NCI-H226 (cell line): ENCODE measurements at places on chromosomes 5 and 9.

GRCh38 chr9:116706310-116707290 lies 19.5 kb downstream of the TRIM32 start:
- no peak for DNase-seq

GRCh38 chr9:96420468-96421219 lies 2.5 kb upstream of the ZNF367 start:
- DNase-seq = peak; percentile 99

DNA sequence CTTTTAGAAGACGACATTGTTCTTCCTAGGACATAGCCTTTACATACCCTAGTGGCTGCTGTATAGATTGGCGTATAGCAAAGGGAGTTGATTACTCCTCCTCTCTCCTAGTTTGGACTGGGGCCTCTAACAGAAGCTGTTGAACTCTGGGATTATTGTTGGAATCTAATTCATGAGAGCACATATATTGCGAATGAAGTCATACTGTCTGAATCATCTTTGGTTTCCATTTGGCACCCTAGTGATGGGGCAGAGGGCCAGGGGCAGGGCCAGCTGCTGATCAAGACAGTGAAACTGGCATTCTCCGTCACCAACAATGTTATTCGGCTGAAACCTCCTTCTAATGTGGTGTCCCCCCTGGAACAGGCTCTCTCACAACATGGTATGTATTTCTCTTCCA lies 40.3 kb downstream of the NUP188 start:
- peak; percentile 50 for DNase-seq

GRCh38 chr5:9198394-9198793 lies 347.5 kb downstream of the SEMA5A start:
- no peak for DNase-seq

GRCh38 chr5:179275941-179276837 lies 69.1 kb downstream of the ADAMTS2 start:
- DNase-seq = peak; percentile 99

- no peak for DNase-seq
These were observed 166.1 kb downstream of the CACNA1B start for GRCh38 chr9:138043411-138044345.

DNA sequence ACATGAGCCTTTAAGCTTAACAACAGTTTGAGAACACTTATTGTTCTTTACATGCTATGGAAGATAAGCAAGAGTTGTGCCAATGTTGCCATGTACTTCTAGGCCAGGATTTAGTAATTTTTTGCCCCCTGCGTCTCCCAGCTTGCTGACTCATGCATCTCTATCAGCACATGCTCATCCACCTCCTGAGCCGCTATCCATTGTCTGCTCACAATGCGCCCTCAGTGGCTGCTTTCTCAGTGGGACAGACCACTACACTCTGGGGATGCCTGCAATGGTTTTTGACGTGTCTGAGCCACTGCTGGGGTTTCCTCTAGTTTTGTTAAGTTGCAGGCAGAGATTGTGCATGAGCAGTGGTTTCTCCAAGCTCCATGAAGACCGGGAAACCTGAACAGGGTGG lies 50.9 kb upstream of the PHF2 start:
- DNase-seq = no peak

DNA sequence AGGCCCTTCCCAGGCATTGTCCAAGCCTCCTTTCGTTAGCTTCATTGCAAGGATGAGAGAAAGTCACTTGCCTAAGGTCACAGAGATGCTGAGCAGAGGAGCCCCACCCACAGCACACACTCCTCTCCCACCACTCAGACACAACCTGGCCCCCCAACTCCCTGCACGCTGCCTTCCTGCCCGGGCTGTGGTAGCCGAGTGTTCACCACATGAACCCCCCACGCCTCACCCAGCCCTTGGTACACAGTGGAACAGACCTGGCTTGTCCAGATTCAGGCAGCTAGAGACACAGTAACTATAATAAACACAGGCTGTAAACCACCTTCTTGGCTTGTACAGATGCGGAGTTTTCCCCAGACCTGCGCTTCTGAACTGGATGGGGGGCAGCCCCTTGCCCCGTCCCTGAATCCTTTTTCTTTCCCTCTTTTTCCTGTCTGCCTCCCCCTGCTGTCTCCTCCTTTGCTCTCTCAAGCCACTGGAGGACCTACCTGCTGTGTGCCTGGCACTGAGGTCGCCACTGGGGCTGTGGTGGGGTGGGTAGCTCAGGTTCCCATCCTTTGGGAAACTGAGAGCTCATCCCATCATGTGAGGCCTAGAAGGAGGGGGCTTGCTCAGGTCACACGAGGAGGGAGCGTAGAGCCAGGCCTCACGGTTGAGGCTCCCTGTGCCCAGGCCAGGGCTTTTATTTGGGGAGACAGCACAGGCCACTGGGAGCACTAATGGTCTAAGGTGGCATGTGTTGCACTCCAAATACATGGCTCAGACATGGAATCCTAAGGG lies 55.7 kb upstream of the SYNPO start:
- DNase-seq = no peak

DNA sequence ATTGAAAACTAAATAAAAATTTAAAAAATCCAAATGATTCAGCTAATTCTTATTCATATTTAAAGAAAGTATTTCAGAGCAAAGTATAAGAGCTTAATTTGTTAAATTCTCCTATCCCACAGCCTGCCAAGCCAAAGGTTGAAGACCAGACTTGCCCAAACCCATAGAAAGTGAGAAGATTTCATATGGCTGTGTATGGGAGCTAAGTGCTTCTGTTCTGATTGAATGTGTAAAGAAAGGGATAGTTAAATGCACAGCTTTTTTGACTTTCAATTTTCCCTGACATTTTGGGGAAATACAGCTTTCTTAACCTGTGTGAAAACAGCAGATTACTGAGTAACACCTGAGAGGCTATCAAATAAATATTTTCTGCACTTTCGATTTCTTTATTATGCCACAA lies 125.0 kb upstream of the MTAP start:
- no peak for DNase-seq

GRCh38 chr9:72592502-72593403 lies 71.3 kb downstream of the TMC1 start:
- peak; percentile 41 for DNase-seq

- DNase-seq = no peak
These were observed 80.5 kb upstream of the GLIS3 start for GRCh38 chr9:4380406-4380805.

DNA sequence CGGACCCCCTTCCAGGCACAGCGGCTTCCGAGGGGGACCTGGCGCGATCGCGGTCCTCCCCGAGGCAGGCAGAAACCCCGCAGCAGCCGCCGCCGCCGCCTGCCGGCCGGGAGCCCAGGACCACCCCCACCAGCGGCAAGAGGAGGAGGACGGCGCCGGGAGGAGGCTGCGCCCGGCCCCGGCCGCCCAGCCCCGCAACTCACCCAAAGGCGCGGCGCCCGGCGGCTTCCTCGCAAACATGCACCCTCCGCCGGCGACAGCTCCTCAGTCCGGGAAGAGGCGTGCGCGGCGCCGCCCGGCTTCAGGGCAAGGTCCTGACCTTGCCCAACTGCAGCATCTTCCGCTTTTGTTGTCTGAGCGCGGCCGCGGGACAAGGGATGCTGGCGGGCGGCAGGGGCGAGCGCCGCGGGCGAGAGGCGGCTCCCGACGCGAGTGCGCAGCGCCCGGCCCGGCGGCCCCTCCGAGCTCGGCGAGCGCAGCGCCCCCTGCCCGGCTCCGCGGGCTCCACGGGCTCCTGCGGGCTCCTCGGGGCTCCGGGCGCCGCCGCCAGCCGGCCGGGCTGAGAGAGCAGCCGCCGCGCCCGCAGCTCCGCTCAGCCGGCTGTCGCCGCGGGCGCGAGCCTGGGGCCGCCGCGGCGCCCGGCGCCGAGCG lies 507 bp downstream of the CTNND2 start:
- no peak for DNase-seq

DNA sequence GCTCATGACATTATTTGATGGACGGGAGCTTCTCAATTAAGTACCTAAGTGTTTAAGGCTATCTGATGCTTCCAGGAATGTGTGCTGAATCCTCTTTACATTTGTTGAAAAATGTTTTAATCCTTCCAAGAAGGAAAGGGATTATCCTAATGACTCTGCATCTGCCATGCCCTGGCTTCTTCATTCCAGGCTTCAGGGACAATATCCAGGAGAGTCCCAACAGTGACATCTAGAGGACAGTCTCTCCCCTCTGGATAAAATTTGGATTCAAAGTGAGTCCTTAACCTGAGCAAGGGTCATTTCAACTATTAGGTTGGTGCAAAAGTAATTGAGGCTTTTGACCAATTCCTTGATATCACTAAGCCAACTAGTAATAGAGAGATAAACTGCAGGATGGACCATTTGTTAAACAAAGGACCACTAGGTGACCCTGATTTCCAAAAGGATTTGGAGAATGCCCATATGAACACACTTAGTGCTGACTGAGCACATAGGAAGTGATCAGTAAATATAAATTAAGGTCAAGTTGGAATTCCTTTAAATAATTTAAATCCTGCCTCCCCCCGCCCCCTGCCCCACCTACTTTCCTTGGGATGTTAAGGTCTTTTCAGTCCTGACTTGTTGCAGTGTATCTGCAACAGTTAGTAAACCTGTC lies 19.1 kb downstream of the TNFSF8 start:
- no peak for DNase-seq

DNA sequence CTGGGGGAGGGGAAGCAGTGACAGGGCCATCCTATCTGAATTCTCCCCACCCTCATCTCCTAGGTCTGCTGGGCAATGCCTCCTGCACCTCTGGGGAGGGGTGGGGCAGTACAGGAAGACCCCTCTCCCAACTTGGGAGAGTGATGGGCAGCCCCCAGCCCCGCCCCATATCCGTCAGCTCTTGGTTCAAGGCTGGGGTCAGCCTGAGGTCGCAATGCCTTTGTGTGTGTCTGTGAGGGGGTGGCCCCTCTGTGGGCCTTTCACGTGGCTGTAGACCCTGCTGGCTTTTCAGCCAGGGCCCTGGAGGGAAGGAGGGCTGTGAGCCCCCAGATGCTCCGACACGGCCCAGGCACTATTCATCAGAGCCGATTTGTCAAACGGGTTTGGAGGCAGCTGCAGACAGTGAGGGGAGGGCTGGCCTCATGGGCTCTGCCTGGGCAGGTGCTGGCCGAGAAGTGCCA lies 49.5 kb upstream of the RNU6ATAC start:
- DNase-seq = no peak

DNA sequence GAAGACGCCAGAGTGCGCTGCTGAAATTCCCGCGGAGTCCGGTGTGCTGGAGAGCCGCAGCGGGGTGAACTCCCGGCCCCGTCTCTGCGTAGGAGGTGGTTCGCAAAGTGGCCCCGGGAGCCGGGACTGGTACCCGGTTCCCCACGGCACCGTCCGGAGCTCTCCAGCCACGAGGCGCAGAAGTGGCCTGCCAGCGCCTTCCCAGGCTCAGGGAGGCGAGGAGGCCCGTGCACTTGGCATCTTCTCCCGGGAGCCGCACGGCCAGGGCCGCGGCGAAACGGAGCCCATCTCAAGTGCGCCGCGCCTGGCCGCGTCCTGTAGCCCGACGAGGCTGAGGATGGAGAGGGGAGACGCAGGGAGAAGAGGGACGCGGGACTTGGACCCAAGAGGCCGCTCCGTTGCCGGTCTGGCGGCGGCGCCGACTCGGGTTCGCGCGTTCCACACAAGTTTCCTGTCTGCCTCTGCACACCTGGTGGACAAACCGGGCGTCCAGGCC lies 1.1 kb upstream of the IRX1 start:
- no peak for DNase-seq

GRCh38 chr9:92729735-92730155 lies 34.9 kb downstream of the BICD2 start:
- no peak for DNase-seq

DNA sequence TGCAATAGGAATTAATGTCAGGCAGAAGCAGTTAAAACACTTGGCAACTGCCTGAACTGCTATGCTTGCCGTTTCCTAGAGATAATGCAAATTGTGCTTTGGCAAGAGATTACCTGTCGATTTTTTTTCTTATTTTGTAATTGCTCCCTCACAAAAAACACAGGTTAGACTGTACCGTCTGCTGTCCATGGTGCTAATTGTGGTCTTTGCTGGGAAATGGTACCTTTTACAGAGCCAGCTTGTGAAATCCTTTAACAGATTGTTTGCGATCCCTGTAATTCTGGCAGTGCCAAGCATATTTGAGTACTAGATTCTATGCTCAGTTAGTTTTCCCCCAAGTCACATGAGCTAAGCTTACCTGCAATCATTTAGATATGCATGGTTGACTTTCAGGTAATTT lies 2125.8 kb upstream of the WWC1 start:
- no peak for DNase-seq

- no peak for DNase-seq
These were observed 218.3 kb downstream of the MEF2C start for GRCh38 chr5:88664645-88665044.

- DNase-seq = no peak
These were observed 36.8 kb downstream of the DENND1A start for GRCh38 chr9:123893115-123893514.

DNA sequence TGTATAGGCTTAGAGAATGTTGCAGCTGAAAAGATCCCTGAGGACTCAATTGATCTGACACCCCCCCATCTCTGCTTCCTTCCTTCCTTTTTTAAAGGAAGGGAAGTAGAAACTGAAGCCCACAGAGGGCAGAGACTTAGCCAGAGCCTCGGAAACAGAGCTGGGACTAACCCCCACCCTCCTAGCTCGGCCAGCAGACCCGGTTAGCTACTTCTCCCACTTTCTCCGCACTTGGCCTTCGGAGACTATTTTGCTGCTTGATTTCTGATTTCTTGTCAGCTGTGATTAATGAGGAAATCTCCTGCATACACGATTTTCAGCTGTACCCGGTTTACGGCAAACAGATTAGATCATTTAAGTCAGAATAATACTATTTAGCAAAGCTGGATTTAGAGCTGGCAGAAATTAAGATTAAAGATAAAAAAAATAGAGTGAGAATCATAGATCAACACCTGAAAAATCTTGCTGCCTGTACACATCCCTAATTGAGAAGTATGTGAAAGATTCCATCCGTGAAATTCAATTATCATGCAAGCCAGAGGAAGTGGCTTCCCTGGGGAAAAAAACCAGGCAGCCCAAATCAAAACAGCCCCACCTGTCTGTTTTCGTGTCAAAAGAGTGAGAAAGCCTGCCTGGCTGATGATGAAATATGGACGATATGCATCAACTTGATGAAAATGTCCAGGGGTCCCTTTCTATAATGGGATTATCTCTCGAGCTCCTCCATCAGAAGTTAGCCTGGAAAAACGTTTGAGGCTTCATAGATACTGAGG lies 159.5 kb upstream of the SHB start:
- DNase-seq = no peak

DNA sequence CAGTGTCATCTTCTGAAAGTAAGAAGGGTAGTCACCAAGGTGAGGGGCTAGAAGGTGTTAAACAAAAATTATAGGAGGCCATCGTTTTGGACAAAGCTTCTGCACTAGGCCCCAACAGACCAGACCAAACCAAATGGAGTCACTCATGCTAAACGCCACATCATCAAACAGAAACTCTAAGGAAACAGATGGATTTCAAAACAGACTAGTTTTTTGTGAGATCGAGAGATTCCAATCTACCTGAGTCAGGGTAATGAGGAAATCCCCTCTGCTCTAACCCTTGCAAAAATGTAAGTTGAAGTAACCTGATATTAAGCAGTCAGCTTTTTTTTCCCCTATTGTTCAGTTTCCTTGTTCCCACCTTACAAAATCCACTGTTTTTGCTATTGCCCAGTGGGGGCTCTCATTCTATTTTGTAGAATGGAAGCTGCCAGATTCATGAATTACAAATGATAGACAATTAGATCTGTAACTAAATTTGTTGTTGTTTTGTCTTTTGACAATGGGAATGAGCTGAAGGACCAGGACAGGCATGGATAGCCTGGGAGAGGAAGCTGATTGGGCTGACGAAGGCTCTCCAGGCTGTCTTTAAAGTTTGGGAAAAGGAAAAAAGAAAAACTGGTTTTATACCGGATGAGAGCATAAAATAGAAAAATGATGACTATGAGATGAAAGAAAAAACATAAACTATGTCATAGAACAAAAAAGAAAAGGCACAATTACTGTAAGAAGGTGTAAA lies 94.7 kb upstream of the ADAMTSL1 start:
- peak; percentile 57 for DNase-seq
